ENCODE measurements at places on chromosomes 6 and 20.
A peak's percentile ranks its signal among the peaks of the same experiment; 100 is the strongest.

- no peak for DNase-seq
Measured at GRCh38 chr6:168015009-168015408, 17.5 kb downstream of the KIF25 start.

DNA sequence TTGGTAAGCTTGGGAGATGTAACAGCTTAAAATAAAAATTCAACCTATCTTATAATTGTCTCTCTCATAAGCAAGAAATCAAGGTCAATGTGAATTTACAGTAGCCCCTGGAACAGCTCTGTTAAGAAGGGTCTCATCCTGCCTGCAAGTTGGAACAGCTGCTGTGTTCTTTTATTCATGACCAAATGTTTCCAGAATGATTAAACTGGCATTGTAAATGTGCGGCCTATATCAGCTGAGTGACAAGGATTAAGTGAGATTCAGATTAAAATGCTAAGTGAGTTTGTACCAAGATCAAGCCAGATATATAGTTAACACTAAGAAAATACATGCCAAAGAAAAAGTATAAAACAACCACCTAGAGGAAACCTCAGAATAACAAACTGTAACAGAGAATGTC is 45.3 kb upstream of the NRSN1 start:
- DNase-seq = no peak

DNA sequence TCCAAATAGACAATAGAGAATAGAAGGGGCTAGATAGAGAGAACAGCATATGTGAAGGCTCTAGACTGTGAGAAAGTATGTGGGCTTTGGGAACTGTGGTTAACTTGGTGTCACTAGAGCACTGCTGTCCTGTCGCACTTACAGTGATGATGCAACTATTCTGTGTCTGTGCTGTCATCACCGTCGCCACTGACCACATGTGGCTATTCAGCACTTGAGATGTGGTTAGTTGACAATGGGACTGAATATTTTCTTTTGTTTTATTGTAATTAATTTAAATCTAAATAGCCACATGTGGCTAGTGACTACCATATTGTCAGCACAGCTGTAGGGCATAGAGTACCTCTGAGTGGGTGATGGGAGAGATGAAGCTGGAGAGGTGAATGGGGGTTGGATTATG is 39.0 kb upstream of the IFNGR1 start:
- no peak for DNase-seq

DNA sequence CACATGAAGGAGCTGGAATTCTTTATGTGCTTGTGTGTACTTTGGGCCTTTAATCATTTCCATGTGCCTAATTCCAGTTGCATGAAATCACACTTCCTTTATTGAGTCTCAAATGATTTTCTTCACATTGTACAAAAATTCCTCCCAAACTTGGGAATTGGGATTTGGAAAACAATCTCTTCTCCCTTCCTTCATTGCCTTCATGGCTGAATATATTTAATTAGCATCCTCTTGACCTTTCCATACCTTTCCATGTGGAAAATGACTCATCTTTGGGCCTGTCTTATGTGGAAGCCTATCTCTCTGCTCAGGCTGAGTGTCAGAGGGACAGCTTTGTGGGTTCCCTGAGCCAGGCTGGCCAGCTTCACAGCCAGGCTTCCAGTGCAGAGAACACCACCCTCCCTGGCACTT is 33.0 kb upstream of the CDH4 start:
- no peak for DNase-seq

GRCh38 chr20:13331536-13331935 is 110.5 kb downstream of the ISM1 start:
- DNase-seq = no peak

GRCh38 chr20:57748601-57749130 is 38.9 kb upstream of the PMEPA1 start:
- peak; percentile 31 for DNase-seq

GRCh38 chr6:131281471-131282270 is 146.4 kb downstream of the AKAP7 start:
- DNase-seq = no peak

DNA sequence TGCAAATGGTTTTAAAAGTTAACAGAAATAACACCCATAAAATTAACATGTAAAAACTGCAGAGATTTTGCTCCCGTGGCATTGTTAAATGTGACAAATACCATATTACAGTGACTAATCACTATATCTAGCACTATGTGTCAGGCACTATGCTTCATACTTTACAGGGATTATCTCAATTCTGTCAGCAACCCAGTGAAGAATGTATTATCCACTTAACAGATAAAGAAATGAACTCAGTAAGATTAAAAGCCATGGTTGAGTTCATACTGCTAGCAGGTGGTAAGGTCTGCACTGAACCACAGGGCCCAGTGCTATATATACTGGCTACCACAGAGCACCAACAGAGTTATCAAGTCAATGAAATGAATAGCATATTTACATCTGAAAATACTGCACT is 65.4 kb downstream of the RWDD2A start:
- no peak for DNase-seq

DNA sequence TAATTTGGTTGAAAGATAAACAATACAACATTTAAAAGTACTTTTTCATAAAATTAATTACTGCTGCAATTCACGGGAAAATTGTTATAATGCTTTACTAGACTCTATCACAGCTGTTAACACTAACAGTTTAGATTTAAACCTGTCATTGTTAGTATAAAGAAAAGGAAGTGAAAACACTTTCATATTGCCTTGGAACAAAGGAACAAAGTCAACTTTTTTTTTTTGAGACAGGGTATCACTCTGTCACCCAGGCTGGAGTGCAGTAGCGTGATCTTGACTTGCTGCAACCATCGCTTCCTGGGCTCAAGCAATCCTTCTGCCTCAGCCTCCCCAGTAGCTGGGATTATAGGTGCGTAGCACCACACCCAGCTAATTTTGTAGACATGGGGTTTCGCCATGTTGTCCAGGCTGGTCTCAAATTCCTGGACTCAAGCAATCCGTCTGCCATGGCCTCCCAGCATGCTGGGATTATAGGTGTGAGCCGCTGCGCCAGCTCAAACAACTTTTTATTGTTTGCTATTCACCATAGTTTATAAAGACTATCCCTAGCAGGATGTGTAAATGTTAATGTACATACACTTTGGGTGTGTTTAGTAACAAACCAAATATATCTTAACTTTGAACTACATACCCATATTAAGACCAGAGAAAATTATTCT is 22.1 kb downstream of the SLC35A1 start:
- DNase-seq = no peak

DNA sequence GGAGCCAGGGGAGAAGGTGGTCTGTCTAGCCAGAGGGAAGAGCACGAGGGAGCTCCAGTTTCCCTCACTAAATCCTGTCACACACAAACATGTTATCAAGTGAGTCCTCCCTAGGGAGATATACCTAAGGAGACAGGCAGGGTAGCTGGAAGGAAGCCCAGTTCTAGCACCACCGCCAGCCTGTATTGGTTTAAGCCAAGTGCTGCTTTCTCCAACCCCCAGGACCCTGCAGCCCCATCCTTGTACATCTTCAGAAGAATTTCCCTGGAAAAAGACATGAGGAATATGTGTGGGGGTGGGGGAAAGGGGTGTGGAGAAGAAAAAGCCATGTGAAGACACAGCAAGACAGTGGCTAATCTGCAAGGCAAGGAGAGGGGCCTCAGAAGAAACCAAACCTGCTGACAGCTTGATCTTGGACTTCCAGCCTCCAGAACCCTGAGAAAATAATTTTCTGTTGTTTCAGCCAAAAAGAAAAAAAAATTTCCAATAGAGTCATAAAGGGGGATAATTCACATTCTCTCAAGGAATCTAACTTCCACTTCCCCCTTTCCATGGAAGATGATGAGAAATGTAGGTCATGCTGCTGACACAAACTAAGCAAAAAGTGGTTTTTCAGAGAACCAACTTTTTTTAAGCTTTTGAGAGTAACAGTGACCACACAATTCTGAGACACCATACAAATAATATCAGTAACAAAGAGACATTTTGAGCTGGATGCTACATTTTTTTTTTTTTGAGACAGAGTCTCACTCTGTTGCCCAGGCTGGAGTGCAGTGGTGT is 103.2 kb upstream of the PRDM1 start:
- DNase-seq = no peak

GRCh38 chr6:165218829-165219228 is 90.6 kb downstream of the C6orf118 start:
- no peak for DNase-seq

DNA sequence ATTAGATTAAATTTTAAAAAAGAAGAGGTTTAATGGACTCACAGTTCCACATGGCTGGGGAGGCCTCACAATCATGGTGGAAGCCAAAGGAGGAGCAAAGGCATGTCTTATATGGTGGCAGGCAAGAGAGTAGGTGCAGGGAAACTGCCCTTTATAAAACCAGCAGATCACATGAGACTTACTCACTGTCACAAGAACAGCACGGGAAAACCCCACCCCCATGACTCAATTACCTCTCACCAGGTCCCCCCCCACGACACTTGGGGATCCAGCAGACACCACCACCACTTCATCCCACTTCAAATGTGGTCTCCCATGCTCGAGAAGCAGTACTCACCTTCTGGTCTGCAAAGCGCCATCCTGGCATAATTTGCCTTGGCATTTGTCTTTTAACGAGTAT is 24.6 kb downstream of the MTFR2 start:
- DNase-seq = no peak

DNA sequence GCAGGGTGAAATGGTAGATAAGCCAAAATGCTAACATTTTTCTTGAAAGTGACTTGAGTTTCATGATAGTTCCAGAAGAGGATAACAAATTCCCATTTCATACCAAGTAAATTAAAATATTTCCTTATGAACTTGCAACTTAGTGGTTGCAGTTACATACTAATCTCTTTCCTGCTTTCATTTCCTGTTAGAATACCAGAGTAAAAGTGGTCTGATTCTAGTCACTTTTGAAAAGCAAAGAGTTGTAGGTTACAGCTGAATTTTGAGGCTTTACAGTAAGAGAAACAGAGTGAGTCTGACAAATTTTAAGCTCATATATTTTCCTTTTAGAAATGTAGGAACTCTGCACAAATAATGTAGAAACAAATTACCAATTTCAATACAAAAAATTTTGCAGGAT is 117.4 kb downstream of the ZFAND3 start:
- DNase-seq = no peak

DNA sequence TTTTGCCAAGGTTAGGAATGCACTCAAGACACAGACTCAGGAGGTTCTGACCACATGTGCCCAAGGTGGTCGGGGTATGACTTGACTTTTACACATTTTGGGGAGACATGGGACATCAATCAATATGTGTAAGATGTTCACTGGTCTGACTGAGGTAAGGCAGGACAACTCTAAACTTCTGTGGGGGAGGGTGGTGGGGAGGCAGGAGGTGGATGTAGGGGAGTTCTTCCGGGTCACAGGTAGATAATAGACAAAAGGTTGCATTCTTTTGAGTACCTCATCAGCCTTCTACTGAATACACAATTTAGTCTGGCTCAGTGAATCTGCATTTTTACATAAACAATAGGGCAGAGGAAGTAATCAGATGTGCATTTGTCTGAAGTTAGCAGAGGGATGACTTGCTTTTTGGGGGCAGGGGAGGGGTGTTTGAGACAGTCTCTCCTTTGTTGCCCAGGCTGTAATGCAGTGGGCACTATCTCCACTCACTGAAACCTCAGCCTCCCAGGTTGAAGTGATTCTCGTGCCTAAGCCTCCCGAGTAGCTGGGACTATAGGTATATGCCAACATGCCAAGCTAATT is 10.9 kb downstream of the ECHDC1 start:
- DNase-seq = no peak

DNA sequence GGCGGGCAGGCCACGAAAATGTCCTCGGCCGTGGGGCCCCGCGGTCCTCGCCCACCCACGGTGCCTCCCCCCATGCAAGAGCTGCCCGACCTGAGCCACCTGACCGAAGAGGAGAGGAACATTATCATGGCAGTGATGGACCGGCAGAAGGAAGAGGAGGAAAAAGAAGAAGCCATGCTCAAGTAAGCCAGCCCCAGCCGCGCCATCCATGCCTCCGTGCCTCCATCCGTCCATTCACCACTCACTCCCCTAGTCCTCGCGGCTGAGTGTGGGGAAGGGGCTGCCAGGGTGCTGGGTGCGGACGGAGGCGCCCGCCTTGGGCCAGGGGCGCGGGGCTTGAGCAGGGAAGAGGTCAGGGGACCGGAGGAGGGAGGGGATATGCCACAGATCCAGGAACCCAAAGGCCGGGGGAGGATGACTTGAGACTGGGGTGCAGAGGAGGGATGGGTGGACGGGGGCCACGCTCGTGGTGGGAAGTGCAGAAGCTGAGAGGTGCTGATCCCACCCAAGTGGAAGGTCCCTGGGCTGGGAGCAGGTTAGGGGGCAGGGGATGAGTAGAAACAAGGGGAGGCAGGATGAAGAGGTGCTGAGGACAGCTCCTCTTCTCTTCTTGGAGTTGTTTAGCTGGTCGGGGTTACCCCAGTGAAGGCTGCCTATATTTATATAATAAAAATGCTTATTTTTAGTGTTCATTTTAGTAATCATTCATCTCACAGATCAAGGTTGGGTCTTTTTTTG is 825 bp downstream of the RIMS1 start:
- DNase-seq = no peak

DNA sequence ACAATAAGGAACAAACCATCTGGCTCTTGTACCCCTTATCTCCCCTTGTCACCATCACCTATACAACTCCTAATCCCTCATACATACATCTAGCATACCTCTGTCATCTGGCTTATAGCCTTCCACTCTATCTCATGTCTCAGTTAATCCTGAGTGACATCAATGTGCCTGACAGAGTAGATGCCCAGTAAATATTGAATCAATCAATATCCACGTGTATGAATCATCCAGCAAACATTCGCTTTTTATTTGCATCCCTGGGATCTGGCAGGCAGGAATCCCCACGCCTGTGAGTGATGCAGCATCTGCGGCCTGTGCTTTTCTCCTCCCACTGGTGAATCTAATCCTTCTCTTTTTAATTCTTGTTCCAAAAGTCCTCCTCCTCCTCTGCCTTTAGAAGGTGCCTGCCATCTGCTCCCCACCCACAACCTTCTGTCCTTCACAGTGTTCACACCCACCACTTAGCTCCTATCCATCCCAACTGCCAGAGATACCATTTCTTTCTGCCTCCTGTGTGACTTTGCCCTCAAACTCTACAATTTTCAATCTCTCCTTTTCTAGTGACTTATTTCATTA is 37.6 kb downstream of the ZNF391 start:
- DNase-seq = no peak

DNA sequence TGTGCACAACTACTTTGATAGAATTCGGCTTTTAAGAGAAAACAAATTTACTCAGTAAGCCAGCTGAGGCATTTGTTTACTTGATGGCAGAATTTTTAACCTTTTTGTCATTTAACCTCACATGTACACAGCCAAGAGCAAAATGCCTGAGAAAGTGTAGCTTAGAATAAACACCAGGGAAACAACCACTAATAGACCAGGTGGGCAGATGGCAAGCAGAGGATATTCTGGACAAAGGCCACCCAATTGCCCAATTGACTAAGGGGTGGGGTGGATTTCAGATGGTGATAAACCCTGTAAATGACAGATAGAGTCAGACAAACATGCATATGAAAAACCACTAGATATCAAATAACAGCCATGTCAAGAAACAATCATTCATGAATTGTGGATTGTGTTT is 190.7 kb upstream of the FBXL4 start:
- DNase-seq = no peak

Data from HEK293T (cell line).